Stimulated activated CD8-positive, alpha-beta memory T cell treated with anti-CD3 and anti-CD28 coated beads, Interleukin-2, amount 100 ng/mL, for 48 hours (primary cell): ENCODE measurements at places on chromosomes 6 and 20.

GRCh38 chr6:96157018-96157565 is 141.3 kb downstream of the FUT9 start:
- DNase-seq = no peak

DNA sequence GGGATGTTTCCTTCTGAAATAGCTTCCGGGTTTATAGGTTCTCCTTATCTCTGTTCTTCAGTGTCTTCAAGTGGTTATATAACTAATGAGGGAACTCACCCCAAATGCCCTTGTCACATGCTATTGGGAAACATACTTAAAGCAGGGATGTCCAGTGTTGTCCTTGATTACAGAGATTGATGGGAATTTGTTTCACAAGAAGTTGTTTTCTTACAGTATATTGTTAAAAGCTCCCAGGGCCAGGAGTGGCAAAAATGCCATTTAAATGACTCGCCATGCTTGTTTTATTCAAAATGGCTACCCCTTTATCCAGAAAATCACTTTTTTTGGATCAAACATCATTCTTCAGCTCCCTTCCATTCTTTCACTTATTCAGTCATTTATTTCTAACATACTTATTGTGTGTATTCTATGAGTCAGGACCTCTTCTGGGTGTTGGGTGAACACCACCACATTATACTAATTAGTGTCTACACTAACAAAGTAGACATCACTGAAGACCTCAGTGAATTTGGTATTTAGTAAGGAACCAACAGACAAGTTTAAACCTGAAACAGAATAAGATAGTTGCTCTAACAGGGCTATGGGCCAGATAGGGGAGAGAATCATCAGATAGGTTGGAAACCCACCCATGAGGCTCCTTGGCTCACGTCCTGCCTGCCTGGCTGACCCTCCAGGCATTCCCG is 791.1 kb downstream of the MAFB start:
- DNase-seq = no peak

GRCh38 chr20:18705910-18706309 is 107.7 kb upstream of the SCP2D1 start:
- no peak for DNase-seq

DNA sequence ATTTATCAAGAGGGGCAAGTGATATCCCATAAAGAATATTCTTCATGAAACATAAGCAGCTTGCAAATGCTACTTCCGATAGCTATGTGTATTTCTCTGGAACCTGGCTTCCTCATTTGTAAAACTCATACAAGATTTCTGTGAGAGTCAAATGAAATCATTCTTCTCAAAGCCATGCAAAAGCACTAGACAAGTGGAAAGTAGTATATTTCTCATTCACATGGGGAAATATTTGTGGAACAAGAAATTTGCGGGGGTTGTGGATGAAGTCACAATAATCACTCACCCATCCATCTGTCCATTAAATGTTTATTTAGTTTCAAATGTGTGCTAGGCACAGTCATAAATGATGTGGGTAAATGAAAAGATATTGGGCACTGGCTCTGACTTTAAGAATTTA is 150.5 kb downstream of the IPCEF1 start:
- no peak for DNase-seq

DNA sequence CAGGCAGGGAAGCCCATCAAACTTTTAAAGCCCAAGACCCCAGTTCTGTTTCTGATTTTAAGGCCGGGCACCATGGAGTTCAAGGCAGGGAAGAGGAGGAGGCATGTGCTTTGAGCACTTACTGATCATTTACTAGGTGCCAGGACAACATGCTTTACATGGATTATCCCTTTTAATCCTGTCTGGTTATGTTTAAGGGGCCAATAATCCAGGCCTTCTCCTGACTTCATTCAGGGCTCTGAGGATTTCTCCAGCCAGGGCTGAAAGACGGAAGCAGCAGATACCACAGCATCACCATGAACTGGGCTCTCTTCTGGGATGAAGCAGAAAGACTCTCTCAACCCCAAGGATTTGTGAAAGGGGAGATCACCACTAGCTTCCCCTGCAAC is 4.1 kb downstream of the CCND3 start:
- no peak for DNase-seq

- DNase-seq = no peak
Observed at GRCh38 chr20:62721511-62722370, 13.1 kb downstream of the NTSR1 start.

DNA sequence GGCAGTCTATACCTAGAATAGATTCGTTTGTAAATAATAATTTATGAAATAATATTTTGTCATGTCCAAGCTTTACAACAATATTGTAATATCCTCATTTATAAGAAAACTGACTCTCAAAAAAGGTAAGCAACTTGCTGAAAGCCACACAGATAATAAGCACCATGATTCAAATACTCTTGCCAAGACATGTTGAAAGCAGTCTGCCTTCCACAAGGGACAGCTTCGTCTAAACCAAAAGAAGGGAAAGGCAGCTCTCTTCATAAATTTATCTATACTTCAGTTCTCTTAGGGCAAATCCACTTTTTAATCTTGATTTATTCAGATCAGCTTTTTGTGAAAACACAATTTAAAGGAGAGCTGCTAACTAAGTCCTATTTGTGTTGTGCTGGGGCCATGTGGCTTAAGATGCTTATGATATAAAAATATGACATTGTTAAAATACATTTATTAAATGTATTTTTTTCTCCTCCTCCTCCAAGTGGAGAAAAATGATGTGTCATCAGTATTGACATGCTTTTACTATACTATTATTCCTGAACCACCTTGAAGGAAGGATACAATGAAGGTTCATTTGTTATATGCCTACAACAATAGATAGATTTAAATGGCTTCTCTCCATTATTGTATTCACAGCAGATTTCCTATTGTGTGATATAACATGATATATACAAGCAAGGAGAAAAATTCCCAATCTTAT is 737.0 kb downstream of the HDGFL1 start:
- DNase-seq = no peak

- no peak for DNase-seq
Observed at GRCh38 chr6:71033171-71033570, 76.3 kb upstream of the B3GAT2 start.

GRCh38 chr20:1784586-1784985 is 110.6 kb upstream of the SIRPA start:
- DNase-seq = no peak

- no peak for DNase-seq
Observed at GRCh38 chr6:121590438-121590837, 155.0 kb downstream of the GJA1 start.

DNA sequence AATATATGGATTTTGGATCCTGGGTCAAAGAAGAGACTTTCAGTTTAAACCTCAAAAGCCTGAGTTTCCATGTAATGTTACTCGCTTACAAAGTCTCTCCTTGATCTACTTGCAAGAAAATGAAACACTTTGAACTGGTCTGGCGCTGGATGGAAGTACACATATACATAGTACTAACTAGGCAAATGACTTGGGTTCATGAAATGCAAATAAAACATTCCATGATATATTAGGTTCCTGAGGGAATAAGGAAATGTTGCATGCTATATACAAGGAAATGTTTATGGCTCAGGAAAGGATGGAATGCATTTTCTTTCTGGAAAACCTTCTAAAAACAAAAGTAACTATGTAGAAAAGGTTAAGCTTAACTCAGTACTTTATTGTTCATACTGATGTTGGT is 11.4 kb upstream of the TXLNB start:
- no peak for DNase-seq

DNA sequence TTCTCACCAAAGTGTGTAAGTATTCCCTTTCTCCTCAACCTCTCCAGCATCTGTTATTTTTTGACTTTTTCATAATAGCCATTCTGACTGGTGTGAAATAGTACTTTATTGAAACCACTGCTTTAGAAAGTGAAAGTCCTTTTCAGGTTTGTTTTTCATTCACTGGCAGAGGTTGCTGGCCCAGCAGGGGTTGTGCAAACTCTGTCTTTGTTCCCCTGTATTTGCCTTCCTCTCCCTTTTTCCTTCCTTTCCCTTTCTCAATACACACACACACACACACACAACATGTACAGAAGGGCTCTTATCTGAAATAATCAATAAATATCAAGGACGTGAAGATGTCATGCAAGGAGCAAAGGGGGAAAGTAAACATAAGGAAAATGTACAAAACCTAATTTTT is 99.8 kb downstream of the LY86 start:
- no peak for DNase-seq

GRCh38 chr6:42038811-42039408 is 11.4 kb upstream of the TAF8 start:
- no peak for DNase-seq

GRCh38 chr20:16692442-16692841 is 37.4 kb upstream of the SNRPB2 start:
- DNase-seq = no peak

GRCh38 chr6:114389111-114389510 is 46.3 kb upstream of the HS3ST5 start:
- DNase-seq = no peak
